ENCODE measurements at places on chromosomes 12 and 14.

DNA sequence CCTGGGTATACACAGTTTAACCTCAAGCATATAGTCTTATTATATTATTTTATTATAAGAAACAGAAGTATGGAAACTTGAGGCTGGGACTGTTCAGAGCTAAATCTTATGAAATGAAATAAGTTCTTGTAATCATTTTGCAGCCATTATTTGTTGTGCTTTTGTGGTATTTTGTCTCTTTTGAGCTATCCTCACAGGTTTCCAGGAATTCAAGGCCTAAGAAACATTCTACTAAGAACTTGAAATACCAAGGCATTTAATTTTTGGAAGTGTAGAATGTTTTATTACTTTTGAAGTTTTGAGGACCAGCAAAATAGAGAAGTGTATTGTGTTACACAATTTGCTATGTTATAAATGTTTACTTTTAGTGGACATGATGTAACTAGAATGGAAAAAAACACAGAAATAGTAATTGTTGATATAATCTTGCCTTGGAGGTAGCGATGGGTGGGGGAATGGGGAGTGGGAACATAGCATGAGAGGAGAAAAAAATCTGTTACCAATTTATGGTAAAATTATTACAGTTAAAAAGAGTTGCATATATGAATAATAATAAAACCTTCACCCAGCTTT lies 81.7 kb downstream of the CRADD start:
- no peak for DNase-seq

- no peak for DNase-seq
Measured at GRCh38 chr14:50191499-50191898, 39.9 kb downstream of the SOS2 start.

DNA sequence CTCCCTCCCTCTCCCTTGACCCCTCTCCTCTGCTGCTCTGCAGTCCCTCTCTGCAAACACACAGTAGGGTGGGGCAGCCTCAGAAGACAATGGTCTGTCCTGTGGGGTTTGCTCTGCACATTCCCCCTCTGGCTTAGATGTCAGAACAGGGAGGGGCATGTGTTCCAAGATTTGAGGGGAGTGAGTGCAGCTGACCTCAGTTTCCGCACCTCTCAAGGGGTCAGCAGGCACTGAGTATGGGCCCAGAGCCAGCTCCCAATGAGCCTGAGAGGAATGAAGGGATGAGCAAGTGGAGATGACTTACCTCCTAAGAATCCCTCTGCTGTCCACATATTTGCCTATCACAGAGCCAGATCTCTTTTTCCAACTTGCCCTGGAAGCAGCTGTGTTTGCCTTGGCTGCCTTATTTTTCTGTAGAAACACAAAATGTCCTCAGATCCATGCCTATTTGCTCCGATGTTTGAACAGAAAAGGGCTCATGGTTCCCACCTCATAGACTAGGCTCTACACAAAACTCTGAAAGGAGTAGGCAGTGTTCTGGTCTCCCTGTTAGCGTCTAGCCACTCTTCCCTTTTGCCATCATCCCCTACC lies 111.4 kb downstream of the CRACR2A start:
- no peak for DNase-seq

- DNase-seq, result no peak
Measured at GRCh38 chr12:54386403-54387113, 2.0 kb upstream of the ZNF385A start.

GRCh38 chr12:46269429-46270241 lies 792 bp upstream of the SLC38A1 start:
- peak; percentile 60 for DNase-seq
